ENCODE measurements at places on chromosomes 5 and 9.
A peak's percentile ranks its signal among the peaks of the same experiment; 100 is the strongest.

GRCh38 chr9:130126721-130127433, 45.3 kb upstream of the NCS1 start:
- DNase-seq, result no peak

DNA sequence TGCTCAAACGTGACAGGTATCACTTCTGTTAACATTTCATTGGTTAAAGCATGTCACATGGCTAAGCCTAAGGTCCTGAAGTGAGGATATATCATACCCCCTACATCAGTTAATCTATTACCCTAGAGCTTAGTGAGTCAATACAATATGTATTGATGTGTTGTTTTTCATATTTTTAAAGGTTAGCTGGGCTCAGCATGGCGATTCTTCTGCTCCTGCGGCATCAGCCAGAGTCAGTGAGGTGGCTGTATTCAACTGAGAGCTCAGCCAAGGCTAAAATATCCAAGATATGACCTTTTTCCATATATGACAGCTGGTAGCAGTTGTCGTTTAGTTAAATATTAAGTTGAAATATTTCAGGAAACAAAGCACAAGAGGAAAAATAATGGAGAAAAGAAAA, 38.5 kb upstream of the MPDZ start:
- DNase-seq, result no peak

GRCh38 chr5:8322484-8322883, 453.5 kb downstream of the MTRR start:
- DNase-seq, result no peak

GRCh38 chr5:180865981-180866695, 5.1 kb upstream of the ZFP62 start:
- no peak for DNase-seq

- DNase-seq, result no peak
Observed at GRCh38 chr5:23372177-23372576, 135.2 kb upstream of the PRDM9 start.

DNA sequence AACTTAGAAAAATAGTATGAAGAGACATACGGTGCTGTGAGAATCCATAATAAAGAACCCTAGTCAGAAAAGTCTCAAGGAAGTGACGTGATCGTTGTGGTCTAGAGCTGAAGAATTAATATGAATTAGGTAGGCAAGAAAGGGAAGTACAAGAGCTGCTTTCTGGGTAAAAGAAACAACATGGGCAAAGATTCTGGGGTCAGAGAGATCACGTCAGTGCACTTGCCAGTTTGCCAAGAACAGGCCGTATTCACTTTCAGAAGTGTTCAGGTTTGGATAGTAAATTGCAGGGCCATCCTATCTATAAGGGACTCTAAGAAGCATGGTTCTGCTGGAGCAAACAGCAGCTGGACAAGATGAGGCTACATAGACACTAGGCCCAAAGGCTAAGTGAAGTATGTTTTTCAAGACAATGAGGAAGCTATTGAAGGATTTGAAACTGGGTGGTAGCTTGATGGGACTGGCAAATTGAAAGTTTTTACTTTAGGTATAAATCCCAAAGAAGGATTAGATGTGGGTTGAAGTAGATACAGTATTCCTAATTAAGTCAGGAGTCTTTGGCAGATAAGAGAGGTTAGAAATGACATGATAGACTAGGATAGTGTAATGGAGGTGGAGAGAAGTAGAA, 4.8 kb upstream of the CHD1 start:
- DNase-seq, result no peak

- no peak for DNase-seq
Observed at GRCh38 chr9:76490249-76490990, 31.4 kb downstream of the GCNT1 start.

GRCh38 chr9:19269582-19269981, 39.1 kb downstream of the DENND4C start:
- no peak for DNase-seq

- DNase-seq, result no peak
Observed at GRCh38 chr9:130287736-130288135, 22.2 kb downstream of the HMCN2 start.

DNA sequence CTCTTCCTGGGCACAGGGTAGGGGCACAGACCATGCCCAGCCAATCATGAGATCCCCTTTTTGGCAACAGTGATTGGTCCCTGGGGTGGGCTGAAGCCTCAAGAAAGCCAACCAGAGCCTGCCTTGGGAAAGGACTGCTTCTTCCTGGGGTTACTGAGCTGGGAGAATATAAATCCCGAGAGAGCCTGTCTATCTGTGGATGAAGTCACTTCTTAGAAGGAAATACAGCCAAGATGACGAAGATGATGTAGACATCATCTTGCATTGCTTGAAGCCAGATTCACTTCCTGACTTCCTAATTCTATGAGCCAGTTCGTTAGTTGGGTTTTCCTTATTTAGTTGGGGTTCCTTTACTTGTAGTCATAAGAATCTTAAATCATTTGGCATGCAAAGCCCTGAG, 50.1 kb upstream of the PWWP2A start:
- no peak for DNase-seq

DNA sequence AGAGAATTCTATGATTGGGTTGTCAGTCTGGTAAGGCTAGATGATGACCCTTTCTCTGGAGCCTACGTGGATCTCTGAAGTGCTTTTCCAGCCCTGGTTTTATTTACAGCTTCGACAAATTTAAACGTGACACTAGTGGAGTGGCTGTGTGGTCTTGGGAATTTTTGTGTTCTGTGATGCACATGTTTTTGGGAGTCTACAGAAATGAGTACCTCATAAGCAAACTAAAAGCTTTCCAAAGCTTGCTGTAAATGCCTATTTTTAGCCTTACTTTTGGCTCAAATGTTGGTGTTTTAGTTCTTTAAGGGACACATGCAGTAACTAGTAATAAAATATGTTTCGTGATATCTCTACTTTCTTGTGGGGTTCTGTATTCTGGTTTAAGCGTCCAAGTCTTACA, 3.3 kb downstream of the LARP1 start:
- DNase-seq, result no peak

DNA sequence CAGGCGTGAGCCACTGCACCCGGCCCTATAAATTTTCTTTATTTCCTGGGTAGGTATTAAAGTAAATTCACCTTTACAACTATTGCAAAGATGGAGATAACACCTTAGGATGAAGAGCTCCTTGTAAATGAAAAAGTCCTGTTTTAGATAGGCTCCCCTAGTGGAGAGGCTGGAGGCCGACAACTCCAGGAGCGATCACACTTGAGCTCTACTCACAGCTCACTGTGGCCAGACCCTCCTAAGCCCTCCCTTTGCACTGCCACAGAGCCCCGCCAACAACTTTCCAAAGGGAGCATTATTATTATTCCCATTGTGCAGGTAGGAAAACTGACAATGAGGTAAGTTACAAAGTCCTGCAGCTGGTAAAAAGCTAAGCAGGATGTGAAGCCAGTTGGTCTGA, 139.1 kb upstream of the ERCC6L2 start:
- no peak for DNase-seq

GRCh38 chr5:35228310-35228709, 2.0 kb downstream of the PRLR start:
- DNase-seq, result no peak

GRCh38 chr5:31781772-31782171, 142.8 kb downstream of the PDZD2 start:
- DNase-seq, result no peak

- DNase-seq, result no peak
Observed at GRCh38 chr5:32426440-32427151, 17.9 kb downstream of the ZFR start.

DNA sequence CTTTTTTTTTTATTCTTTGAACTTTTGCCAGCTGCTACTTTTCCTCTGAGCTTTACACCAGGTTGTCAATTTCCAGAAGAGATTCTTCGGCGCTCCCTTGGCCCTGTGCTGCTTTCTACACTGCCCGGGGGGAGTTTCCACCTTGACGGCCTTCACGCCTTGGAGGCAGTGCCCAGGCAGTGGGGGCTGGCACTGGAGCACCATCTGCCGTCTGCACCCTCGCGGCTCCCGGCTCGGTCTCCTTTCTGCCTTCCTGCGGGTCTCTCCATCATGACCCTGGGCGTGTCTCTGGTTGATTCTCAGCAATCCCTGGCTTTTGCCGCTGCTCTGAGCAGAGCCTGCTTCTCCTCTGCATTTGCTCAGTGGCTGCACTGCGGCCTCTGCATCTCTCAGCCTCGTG, 2.9 kb downstream of the SLC6A18 start:
- DNase-seq, result no peak

- no peak for DNase-seq
Observed at GRCh38 chr5:103375350-103375749, 116.8 kb downstream of the MACIR start.

DNA sequence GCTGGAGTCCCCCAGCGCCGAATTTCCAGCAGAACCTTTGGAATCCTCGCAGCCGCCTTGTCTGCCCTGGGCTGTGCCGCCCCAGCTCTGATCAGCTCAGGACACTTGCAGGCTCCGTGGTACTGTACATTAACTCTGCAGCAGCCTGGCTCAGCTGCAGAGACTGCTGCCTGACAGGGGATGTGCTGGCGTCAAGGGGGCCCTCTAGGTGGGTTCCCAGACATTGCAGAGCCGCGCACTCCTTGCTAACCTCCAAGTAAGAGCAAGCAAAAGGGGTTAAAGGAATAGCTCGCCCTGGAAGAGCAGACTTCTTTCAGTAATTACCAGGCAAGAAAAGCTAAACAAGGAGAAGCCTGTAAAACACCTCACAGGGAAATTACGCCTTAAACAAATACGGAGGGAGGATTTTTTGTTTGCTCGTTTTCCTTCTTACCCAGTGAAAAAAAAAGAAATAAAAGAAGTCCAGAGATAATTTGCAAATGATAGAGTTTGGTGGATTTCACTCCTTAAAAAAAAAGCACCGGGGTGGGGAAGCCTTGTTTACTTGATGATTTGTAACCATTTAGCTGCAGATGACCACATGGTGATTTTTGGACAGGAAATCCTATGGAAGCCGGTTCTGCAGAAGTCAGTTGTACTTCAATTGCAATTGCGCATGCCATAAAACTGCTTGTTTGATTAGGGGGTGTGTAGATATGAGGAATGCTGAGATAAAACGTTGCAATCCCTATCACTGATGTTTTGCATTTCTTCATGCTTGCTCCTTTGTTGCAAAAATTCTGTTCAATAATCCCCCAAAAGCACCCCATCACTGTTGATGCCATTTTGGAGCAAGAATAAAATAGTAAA, 305.8 kb downstream of the PDE4D start:
- peak; percentile 41 for DNase-seq

DNA sequence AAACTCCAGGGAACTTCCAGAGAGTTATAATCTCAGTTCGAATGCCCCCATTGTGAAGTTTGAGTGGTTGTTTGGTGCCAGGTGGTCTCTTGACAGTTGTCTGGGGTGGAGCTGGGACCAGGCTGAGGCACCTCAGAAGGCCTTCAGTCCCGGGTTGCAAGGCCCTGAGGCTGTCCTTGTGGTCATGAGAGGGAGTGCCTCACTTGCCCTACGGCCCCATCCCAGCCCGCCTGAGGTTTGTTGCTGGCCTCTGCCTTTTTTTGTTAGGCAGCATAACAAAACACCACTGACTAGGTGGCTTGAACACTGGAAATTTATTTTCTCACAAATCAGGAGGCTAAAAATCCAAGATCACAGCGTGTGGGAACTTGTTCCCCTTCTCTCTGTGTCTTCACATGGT, 73.0 kb upstream of the PAPPA start:
- DNase-seq, result no peak

- no peak for DNase-seq
Observed at GRCh38 chr5:6488021-6488420, 39.4 kb downstream of the UBE2QL1 start.

DNA sequence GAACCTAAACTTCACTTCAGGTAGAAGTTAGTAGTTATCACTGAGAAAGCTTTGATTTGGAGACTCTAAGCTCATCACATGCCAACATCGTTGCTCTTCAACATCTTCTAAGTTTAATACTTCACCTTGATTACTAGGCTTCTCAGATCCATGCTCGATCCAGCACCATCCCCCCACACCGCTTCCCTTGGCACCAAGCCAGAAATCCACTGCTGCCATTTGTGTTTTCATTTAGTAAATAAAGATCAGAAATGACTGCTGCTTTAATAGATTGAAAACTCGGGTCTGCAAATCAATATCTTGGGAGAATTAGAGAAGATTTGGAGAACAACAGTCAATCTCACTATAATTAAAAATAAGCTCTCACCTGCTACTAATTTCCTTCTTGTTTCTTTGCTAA, 214.7 kb upstream of the NR4A3 start:
- DNase-seq, result no peak

GRCh38 chr5:158552241-158552640, 547.5 kb downstream of the EBF1 start:
- DNase-seq, result no peak

- no peak for DNase-seq
Observed at GRCh38 chr9:110255463-110256379, 586 bp downstream of the TXN start.

DNA sequence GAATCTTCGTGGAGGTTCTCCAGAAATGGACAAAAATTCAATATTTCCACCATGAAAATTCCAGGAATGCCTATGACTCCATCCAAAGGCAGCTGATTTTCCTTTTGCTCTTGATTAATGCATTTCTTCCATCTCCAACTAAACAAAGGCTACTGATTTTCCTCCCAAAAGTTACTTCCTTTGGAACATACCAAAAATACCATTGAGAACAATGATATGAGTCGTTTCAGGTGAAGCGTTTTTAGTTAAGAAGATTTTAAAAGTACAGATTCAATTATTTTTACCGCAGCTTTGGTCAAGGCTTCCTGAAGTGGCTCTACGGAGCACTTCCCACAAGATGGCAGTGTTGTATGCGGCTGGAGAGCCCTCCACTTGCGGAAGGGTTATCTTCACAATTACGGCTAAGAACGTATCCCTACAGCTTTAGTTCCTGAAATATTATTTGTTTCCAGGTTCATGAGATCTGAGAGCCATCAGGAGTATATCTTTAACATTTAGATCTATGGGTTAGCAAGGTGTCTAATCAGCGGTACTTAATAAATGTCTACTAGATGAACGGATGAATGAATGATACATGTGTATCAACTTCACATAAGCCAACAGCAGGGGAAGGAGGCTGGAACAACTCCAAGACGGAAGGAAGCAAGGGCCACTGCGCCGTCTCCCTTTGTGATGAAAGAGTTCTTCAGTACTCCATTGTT, 35.9 kb upstream of the ARSB start:
- no peak for DNase-seq

DNA sequence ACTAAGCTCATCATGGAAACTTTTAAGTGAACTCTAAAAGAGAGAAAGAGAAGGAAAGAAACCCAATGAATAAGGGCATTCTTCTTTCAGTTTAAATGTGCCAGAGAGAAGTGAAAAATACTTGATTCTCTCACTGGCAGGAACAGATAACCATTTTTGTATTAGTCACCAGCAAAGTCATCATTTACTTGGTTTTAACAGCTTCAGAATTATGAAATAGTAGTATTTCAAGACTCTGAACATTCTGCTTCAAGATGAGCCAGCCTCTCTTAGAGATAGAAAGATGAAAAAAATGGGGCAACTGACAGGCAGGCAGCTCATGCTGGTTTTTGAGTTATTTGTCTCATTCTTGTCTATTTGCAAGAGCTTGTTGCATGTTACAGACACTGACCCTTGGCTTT, 103.5 kb downstream of the GCNT1 start:
- DNase-seq, result no peak

- no peak for DNase-seq
Observed at GRCh38 chr5:1930501-1930879, 47.8 kb upstream of the IRX4 start.

- no peak for DNase-seq
Observed at GRCh38 chr9:13823026-13823425, 490.9 kb downstream of the NFIB start.

All from NCI-H1417 treated with DMSO at 0.1 percent for 48 hours (cell line).